ENCODE measurements at places on chromosomes 12 and 14. TPM values are rescaled to one million over a fixed set of nuclear protein-coding genes. Genes with fewer than 3 reads are reported as not detected.

KDM2B gene
- 19.0 TPM for total RNA-seq

ACYP1 gene
- total RNA-seq, result 27.5 TPM

PLEKHG7 gene
- total RNA-seq, result not detected

OTX2 gene
- not detected for total RNA-seq

INHBC gene
- total RNA-seq, result not detected

BCAT1 gene
- total RNA-seq, result 12.2 TPM

CDK17 gene
- total RNA-seq, result 9.5 TPM

LRP1-AS gene
- not detected for total RNA-seq

CYP46A1 gene
- total RNA-seq, result 0.20 TPM

CCDC177 gene
- 0.03 TPM for total RNA-seq

ZNF84 gene
- total RNA-seq, result 14.1 TPM

POTEM gene
- total RNA-seq, result not detected
